ENCODE measurements at places on chromosomes 5 and 9.

DNA sequence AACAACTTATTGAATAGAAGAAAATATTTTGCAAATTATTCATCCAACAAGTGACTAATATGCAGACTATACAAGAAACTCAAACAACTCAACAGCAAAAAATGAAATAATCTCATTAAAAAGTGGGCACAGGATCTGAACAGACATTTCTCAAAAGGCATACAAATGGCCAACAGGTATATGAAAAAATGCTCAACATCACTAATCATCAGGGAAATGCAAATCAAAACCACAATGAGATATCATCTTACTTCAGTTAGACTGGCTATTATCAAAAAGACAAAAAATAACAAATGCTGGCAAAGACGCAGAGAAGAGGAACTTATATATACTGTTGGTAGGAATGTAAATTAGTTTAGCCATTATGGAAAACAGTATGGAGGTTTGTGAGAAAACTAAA lies 1.8 kb upstream of the AMACR start:
- no peak for DNase-seq
- H3K27ac ChIP-seq, result no peak overlapping the region
- peaks cover 42% of the 10 kb centered on the region for H3K4me1 ChIP-seq
- H3K36me3 ChIP-seq, result no peaks in the 10 kb centered on the region

DNA sequence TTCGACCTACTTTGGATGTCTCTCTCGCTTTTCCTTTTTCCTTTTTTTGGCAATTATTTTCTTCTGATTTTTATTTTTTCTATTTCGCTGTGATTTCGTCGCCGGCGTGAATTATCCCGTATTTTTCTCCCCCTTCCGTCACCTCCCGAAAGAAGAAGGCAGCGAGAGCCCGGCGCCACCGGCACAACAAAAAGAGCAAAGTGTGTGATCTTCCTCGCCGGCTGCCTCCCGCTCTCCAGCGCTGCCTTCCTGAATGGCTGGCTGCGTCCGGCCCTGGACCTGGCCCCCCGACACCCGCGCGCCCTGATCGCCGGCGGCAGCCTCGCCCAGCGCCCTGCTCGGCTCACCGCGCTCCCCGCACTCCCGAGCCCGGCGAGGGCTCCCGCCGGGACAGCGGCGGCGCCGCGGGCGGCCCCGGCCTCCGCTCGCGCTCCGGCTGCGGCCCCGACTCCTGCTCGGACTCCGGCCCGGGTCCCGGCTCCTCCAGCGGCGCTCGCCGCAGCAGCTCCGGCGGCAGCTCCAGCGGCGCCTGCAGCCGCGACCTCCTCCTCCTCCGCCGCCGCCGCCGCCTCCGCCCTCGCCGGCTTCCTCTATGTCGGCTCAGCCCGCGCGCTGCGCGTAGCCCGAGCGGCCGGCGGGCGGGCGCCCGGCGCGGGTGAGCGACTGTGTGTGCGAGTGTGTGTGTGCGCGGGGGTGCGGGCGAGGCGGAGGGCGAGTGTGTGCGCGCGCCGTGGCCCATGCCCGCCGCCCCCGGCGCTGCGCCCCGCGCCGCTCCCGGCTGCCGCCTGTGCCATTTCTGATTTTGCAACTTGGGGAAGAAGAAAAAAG lies 960 bp downstream of the NR2F1 start:
- no peak for DNase-seq
- no peak overlapping the region for H3K4me3 ChIP-seq
- H3K27me3 ChIP-seq, result no peaks in the 10 kb centered on the region
- peak overlapping the region; percentile 66 for H3K27ac ChIP-seq

- no peaks in the 10 kb centered on the region for H3K36me3 ChIP-seq
- peaks cover 10% of the 10 kb centered on the region for H3K27me3 ChIP-seq
- H3K27ac ChIP-seq, result no peak overlapping the region
- H3K4me3 ChIP-seq, result peak overlapping the region; percentile 62
These were observed 453 bp downstream of the RASGEF1C start for GRCh38 chr5:180208435-180209081.

GRCh38 chr5:10585518-10585915 lies 21.6 kb downstream of the ANKRD33B start:
- no peak for DNase-seq
- H3K27me3 ChIP-seq, result peaks cover 2% of the 10 kb centered on the region
- H3K36me3 ChIP-seq, result peaks cover 2% of the 10 kb centered on the region
- H3K4me3 ChIP-seq, result no peak overlapping the region

GRCh38 chr5:148882332-148882731 lies 55.9 kb downstream of the ADRB2 start:
- no peaks in the 10 kb centered on the region for H3K4me1 ChIP-seq
- H3K36me3 ChIP-seq, result peaks cover 3% of the 10 kb centered on the region
- H3K27me3 ChIP-seq, result no peaks in the 10 kb centered on the region
- H3K27ac ChIP-seq, result no peak overlapping the region
- DNase-seq, result no peak

- H3K27me3 ChIP-seq, result no peaks in the 10 kb centered on the region
- no peak for DNase-seq
- peaks cover 5% of the 10 kb centered on the region for H3K4me1 ChIP-seq
- H3K27ac ChIP-seq, result no peak overlapping the region
These were observed 35.8 kb downstream of the SEC61B start for GRCh38 chr9:99257723-99258389.

DNA sequence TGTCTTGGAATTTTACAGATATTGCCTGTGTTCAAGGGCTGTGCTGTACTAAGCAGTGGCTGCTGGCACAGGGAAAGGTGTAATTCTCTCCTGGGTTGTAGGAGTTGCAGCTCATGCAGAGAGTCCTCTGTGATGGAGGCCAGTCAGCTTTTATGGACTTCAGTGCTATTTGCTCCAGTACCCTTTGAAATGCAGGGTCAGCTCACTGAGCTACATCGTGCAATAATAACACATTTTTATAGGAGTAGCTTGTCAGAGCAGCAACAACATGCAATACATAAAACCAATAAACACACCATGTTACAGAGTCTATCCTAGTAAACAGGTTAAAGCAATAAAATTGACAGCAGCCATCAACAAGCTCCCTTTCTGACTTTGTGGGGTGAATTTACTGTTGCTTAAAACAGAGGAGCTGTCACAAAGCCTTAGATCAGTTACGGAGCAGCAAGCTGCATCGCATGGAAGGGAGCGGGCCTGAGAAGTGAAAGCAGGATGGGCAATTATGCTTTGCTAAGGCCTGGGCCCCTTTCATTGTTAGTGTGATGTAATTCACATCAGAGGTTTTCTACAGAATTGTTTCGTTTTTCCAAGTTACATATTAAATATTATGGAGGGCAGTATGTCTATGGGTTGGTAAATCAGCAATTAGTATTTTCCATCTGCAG lies 16.8 kb downstream of the CD180 start:
- no peak for DNase-seq
- H3K27ac ChIP-seq, result no peak overlapping the region
- H3K27me3 ChIP-seq, result no peaks in the 10 kb centered on the region
- H3K4me1 ChIP-seq, result peaks cover 16% of the 10 kb centered on the region
- peaks cover 2% of the 10 kb centered on the region for H3K36me3 ChIP-seq

DNA sequence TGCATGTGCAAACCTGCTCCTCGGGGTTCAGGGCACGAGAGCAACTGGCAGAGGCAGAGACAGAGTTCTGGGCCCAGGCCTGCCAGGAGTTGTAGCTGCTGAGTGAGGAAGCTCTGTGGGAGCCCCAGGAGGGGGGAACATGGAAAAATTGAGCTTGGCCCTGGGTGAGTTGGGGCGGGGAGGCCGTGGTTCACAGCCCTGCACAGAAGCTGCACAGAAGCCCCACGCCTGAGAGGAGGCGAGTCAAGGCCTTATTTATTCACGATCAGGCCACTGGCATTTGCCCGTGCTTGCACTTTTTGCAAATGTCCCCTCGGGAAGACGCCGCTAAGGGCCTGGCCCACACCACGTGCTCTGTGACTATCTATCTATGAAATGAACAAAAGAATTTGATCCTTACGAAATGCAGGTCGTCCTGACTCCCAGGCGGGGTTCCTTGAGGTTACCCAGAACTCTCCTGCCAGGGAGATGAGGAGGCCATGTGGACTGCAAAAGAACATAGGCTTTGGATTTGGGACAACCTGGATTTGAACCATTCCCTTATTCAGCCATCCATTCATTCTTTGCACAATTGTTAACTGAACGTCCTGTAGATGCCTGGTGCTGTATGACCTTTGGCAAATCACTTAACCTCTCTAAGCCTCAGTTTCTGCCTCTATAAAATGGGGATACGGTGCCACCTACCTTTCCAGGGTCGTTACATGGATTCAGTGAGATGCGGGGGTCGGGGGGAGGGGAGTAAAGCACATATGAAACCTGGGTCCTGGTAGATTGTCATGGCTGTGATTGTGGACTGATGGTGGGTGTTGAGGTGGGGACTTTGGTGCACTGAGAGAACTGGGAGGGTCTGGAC lies 17.9 kb downstream of the COL27A1 start:
- peak; percentile 44 for DNase-seq
- H3K36me3 ChIP-seq, result peaks cover 10% of the 10 kb centered on the region
- H3K4me3 ChIP-seq, result no peak overlapping the region
- H3K27ac ChIP-seq, result peak overlapping the region; percentile 74

DNA sequence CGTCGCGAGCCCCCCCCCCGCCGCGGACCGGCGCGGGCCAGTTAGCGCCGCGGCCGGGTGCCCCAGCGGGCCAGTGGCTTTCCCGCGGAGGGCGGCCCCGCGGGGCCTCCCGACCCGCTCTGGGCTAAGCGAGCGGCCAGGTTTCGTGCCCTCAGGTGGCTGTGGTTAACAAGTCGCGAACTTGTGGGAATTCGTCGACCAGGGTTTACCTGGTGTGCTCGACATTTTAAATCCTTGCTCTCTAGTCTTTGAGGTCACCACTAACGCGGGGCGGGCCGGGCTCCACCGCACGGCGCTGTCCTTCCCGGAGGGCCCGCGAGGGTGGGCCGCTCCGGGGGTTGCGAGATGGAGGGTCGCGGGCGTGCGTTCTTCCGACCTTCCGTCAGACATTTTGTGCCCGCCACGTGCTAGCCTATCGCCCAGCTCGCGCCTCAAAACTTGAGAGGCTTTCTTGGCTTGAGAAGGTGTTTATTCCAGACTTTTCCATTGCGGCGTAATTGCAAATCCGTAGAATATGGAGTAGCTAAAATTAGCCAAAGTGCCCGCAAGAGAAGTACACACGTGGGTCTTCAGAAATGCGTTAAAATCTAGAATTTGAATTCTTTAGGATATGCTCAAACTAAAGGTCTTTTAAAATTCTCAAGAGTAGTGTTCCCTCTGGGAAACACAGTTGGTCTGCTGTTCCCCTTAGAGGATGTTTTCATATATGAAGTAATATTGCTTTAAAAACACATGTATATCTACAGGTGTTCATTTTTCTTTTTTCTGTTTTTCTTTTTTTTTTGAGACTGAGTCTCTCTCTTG lies 2.1 kb downstream of the ANP32B start:
- no peaks in the 10 kb centered on the region for H3K27me3 ChIP-seq
- H3K4me3 ChIP-seq, result peak overlapping the region; percentile 68
- peak overlapping the region; percentile 79 for H3K27ac ChIP-seq
- peaks cover 63% of the 10 kb centered on the region for H3K4me1 ChIP-seq
- H3K36me3 ChIP-seq, result no peaks in the 10 kb centered on the region

DNA sequence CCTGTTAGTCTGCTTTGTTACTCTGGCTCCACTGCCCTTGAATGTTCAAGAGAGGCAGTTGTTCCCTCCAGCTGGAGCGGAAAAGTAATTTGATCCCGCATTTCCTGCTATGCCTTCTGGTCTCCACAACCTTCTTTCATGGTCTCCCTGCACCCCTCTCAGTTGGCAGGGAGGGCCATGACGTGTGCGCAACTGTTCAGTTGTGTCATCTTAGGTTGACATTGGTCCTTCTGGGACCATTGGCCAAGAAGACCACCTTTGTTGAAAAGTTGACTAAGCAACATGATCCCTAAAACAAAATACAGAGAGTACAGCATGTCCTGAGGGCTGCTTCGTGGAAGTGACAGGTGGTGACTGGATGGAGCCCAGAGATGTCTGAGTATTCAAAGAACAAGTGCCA lies 192.5 kb upstream of the TUT7 start:
- peaks cover 3% of the 10 kb centered on the region for H3K36me3 ChIP-seq
- no peak overlapping the region for H3K4me3 ChIP-seq
- no peaks in the 10 kb centered on the region for H3K27me3 ChIP-seq
- H3K27ac ChIP-seq, result no peak overlapping the region

DNA sequence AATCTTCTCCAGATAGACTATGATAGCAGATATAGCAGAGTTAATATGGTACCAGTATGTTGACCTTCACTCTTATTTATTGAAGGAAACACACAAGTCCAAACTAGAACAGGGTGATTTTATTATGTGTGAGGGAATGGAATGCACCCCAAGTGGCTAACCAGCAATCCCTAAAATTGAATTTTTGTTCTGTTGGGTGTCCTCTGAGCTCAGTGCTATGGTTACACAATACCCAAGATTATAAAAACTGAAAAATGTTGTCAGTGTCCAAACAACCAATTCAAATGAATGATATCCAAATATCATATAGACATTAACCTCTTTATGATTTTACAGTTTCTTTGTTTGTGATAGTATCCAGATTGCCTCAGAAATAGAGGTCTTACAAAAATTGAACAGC lies 60.9 kb downstream of the NNT start:
- DNase-seq, result no peak
- no peak overlapping the region for H3K27ac ChIP-seq
- peaks cover 17% of the 10 kb centered on the region for H3K36me3 ChIP-seq
- no peaks in the 10 kb centered on the region for H3K27me3 ChIP-seq

DNA sequence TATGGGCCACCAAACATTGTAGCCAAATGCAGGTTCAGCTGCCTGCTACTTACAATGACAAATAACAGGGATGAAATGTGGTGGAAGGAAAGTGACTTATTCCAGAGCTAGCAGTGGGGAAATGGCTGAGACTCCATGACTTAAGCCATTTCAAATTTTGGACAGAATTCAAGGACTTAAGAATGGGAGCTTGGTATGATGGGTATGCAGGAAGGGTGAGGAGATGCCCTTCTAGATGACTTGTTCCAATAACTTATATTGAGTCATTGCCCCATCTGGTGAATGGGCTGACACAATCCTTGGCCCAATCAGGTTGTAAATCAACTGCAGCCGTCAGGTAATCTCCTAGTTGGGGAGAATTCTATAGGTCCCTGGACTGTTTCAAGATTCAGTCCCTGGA lies 230.7 kb upstream of the SGCD start:
- H3K27me3 ChIP-seq, result no peaks in the 10 kb centered on the region
- no peak overlapping the region for H3K4me3 ChIP-seq
- no peak for DNase-seq
- no peak overlapping the region for H3K27ac ChIP-seq

DNA sequence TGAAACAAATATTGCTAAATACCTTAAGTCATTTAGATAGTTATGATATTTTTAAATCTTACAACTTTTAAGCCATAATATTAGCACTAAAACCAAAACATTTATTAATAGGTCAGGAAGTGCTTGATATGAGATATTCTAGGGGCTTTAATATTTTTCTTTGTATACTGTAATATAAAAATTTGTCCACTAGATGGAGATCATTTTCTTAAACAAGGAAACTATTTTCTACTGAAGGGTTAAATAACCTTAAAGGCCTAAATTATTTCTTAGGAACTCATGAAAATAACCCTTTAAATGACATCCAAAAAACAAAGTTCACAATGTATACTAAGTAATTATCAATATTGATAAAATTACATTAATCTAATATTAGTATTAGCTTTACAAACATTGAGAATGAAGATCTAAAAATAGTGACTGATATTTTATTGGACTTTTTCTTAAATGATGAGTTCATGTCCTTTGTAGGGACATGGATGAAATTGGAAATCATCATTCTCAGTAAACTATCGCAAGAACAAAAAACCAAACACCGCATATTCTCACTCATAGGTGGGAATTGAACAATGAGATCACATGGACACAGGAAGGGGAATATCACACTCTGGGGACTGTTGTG lies 635.7 kb downstream of the RAB3C start:
- no peak overlapping the region for H3K27ac ChIP-seq
- H3K27me3 ChIP-seq, result no peaks in the 10 kb centered on the region
- no peak for DNase-seq
- H3K4me1 ChIP-seq, result peaks cover 31% of the 10 kb centered on the region
- H3K4me3 ChIP-seq, result no peak overlapping the region
